ENCODE measurements at places on chromosomes 16 and 17.

DNA sequence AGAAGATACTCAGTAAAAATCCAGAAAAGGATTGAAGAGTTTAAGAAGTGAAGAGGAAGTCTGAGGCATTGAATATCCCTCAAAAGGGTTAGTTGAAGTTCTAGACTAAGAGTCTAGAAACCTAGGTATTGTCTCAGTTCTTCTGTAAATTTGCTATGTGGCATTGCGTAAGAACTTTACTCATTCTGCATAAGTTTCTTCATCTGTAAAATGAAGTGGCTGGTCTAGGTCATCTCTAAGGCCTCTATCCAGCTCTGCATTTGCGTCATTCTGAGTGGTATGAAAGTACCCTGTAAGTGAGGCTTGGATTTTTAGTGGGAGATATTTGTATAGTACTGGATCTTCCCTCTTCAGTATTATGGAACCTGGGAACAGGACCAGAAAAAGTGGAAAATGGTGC lies 130.2 kb downstream of the MYO1D start:
- no peak for DNase-seq

DNA sequence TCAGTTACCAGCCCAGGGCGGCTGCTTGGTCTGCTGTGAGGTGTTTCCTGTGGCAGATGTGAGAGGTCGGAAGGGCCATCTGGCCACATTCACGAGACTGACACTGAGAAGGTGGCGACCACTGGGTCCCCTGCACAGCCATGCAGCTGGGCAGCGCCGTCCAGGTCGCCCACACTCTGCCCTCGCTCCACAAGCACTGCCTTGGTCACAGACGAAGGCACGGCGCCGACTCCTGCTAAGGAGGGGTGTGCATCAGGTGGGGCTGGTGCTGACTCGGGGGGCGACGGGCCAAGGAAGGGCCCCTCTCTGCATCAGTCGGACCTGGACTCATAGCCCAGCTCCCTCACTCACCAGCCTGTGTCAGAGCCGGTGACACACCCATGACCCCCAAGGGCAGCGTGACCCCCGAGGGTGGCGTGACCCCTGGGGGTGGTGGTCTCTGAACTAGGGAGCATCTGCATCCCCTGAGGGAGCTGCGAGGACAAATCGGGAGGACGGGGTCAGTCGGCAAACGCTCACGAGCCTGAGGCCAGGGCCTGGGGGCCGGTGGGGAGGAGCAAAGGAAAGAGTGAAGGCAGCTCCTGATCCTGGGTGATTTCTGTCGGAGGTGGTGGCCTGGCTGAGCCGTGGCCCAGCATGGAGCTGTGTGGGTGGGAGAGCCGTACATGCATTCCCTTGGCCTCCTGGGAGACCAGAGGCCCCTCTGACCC lies 30.4 kb downstream of the NME3 start:
- no peak for DNase-seq

- no peak for DNase-seq
Measured at GRCh38 chr17:42286411-42287221, 1.7 kb upstream of the STAT5A start.

- DNase-seq: no peak
Measured at GRCh38 chr17:49187301-49187700, 23.1 kb downstream of the GNGT2 start.
